Stimulated activated naive CD8-positive, alpha-beta T cell treated with anti-CD3 and anti-CD28 coated beads, Interleukin-15, Interleukin-2, amounts not matched to agents 100 U/mL and 50 U/mL, for 24 hours (primary cell): ENCODE measurements at places on chromosomes 7 and 10.

DNA sequence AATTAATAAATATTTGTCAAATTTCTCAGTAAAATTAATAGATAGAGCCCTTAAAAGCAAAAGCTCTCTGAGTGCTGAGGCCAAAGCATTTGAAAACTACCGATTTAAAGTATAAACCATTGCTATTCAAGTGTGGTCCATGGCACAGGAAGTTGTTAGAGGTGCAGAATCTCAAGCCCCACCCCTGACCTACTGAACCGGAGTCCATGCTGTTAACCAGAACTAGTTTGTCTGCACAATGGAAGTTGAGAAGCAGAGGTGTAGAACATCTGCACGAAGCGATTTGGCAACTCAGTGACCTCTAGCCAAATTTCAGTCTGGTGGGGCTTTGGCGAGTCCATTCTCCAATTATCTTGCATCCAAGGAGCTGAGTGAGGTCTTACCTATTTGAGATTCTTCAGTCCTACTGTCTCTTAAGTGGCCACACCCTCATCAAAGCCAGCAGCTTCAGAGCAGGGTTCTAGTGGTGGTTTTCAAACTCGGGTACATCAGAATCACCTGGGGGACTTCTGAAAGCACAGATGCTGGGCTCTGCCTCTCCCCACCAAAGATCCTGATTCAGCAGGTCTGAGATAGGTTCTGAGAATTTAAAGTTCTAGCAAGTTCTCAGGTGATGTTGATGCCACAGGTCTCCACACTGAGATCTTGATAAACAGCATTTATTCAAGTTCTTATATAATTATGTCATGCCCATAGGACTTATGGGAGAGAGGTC is 96.8 kb upstream of the SAMD8 start:
- no peak for DNase-seq

- no peak for DNase-seq
Observed at GRCh38 chr7:90869335-90869734, 273.2 kb downstream of the CDK14 start.

- DNase-seq, result no peak
Observed at GRCh38 chr10:132146941-132147915, 39.5 kb upstream of the DPYSL4 start.

DNA sequence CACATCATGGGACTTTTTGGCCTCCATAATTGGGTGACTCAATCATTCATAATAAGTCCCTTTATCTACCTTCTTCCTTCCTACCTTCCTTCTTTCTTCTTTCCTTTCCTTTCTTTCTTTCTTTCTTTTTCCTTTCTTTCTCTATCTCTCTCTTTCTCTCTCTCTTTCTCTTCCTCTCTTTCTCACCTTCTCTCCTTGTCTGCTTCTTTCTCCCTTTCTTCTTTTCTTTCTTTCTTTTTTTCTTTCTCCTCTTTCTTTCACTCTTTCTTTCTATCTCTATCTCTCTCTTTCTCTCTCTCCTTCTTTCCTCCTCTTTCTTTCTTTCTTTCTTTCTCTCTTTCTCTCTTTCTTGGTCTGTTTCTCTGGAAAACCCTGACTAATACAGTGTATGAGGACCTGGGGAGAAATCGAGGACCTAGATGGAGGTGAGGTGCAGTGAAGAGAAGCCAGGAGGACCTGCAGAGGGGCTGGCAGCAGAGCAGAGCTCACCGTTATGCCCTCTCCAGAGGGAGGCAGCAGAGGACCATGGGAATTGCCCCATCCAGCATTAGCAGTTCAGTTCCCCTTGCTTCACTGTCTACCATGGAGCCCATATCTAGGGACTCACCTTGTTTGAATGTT is 52.7 kb upstream of the BTRC start:
- peak; percentile 54 for DNase-seq

GRCh38 chr7:36962367-36962766 is 238.1 kb upstream of the AOAH start:
- no peak for DNase-seq

DNA sequence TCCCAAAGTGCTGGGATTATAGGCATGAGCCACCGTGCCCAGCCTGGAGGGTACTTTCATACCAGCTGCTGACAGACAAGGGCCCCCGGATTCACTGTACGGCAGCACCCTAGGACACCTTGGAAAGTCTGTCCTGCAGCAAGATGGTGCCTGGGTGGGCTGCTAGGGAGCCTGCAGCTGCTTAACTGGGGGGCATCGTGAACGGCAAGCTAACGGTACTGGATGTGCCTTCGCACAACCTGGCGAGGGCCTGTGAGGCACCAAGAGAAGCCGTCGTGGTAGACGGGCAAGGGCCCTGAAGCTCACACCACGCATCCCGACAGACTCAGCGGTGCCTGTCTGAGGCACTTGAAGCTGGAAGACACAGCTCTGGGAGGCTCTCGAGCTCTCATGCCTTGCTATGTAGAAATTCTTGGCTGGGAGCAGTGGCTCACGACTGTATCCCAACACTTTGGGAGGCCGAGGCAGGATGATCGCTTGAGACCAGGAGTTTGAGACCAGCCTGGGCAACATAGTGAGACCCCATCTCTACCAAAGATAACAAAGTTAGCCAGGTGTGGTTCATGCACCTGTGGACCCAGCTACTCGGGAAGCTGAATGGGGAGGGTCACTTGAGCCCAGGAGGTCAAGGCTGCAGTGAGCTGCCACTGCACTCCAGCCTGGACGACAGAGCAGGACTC is 9.4 kb downstream of the BRAT1 start:
- DNase-seq, result no peak

GRCh38 chr10:70441161-70441894 is at the start of gene NODAL:
TSS of gene NODAL (minus strand) at chr10:70441681. CDS start at chr10:70441667, 14 bp downstream.
- no peak for DNase-seq
